AG10803 (cell line): ENCODE measurements at places on chromosomes 4 and X.

- no peak for DNase-seq
Measured at GRCh38 chr4:48431401-48431800, 51.7 kb upstream of the SLC10A4 start.

DNA sequence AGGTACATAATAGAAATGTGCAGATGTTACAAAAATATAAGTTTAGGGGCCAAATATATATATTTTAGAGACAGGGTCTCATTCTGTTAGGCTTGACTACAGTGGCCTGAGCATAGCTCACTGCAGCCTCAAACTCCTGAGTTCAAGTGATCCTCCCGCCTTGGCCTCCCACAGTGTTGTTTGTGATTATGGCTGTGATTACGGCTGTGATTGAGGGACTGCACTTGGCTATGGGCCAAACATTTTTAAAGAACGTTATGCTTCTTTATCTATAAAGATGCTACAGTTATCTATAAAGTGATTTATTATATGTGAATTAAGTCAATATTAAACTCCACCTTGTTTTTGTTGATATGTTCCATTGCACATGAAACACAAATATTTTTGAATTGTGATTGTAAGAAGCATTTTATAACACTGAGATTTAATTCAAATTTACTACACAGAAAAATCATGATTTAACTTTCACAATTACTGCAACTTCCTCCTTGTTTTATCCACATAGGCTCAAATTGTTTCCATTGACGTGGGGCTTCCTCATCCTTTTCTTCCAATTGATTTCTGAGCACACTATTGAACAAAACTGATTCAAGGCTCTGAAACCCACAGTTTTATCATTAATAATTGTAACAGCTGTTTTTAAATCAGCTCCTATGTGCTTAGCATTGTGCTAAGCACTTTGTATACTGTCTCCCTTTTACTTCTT is 68.4 kb upstream of the BMPR1B start:
- DNase-seq, result no peak

GRCh38 chr4:80459918-80460473 is 124.5 kb downstream of the CFAP299 start:
- DNase-seq, result no peak

- DNase-seq, result no peak
Measured at GRCh38 chrX:105872941-105873340, 50.6 kb downstream of the NRK start.

GRCh38 chr4:115121351-115122043 is 8.1 kb upstream of the NDST4 start:
- DNase-seq, result no peak

DNA sequence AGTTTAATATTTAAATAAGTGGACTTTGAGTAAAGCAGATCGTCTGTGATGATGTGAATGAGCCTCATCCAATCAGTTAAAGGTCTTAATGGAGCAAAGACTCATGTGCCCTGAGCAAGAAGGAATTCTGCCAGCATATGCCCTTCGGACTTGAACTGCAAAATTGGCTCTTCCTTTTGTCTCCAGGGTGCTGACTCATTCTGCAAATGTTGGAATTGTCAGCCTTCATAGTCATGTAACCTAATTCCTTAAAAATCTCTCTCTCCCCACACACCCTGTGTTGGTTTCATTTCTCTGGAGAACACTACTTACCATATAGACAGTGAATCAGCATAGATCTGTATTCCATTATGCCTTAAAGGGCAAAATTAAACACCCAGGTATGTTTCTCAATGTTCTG is 609.8 kb upstream of the GALNTL6 start:
- DNase-seq, result no peak

GRCh38 chr4:151703401-151703800 is 57.4 kb downstream of the GATB start:
- no peak for DNase-seq

DNA sequence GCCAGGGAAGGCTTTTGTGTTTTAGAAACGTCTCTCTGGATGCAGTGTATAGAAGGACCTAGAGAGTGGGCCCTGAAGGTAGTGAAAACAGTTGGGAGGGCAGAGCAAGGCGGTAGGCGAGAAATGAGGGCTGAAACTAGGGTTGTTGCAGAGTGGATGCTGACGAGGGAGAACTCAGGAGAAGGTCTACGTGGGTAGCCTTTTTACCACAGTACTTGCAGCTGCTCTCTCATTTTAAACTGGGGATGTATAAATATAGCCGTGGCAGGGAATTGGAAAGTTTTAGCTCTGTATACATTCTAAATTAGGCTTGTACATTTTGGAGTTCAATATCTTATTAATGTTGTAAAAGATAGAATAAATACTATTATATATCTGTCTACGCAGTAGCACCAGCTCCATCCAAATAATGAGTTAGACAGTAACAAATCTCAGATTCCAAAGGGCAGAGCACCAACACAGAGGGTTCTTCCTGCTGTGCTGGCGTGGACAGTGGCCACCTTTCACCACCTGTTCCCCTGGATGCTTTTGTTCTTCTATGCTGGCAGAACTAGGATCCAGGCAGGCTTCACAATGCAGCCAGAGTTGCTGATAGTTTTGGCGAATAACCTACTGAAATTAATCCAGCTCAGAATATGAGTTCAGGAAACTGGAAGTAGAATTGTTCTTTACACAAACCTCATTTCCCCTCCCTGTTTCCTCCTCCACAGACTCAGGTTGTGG is 31.7 kb downstream of the CCNG2 start:
- no peak for DNase-seq
